ENCODE measurements at places on chromosomes 16 and 17.

- DNase-seq: no peak
Measured at GRCh38 chr16:87897521-87898505, 28.5 kb upstream of the SLC7A5 start.

DNA sequence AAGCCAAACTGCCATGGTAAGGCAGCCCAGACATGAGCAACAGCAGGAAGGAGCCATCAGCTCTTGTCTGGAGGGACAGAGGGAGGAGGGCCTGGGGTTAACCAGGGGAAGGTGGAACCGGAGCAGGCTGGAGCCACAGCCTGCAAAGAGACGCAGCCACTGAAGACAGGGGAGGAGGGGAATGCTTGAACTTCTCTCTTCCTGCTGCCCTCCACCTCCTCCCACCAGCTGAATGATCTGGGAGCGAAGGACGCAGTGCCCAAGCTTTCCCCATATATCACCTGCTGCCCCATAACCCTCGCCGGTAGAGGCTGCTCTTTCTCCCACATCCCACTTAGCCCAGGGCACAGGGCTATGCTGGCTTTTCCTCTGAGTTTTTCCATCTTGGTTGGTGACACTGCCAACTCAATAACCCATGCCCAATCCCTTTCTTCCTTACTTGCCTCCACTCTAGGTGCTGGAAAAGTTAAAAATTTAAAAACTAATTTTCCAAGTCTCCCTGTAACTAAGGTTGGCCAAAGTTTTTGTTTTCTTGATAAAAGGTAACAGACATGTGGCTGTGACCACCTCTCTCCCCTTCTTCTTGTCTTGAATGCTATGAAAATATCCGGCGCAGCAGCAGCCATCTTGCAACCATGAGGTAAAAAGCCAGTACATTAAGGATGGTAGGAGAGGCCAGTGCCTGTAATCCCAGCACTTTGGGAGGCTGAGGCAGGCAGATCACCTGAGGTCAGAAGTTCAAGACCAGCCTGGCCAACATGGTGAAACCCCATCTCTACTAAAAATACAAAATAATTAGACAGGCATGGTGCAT is 21.8 kb upstream of the CACNG4 start:
- no peak for DNase-seq

DNA sequence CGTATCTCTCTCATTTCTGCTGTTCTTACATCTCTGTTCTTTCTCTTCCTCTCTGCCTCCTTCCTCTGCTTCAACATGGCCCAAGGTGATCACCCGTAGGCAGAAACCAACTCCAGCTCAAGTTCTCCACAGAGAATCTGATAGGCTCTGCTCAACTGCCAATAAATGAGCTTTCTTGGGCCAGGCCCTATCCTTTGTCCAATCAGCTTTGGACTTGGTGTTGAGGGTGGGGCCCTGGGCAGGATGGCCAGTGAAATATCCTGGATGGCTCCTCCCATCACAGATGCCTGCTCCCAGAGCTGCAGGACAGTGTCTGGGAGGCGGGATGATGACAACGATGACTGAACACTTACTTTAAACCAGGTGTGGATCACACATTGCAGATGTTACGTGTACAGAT is 17.4 kb upstream of the BRD7 start:
- peak; percentile 37 for DNase-seq

DNA sequence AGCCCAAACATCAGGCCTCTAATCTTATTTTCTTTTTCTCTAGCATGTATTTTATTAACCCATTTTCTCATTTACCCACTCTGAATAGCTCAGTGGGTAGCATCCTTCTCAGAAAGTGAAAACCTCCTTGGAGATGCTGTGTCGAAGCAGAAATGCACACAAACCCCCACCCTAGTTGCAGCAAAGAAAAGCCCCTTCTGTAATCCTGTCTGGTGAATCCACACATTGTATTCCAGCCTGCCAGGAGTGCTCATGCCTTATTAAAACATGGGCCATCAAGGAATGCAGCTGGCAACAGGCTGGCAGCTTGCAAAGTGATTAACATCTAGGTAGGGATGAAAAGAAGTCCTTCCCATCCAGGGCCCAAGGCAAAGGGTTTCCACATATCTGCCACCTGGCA is 39.7 kb upstream of the AXIN2 start:
- DNase-seq: no peak

DNA sequence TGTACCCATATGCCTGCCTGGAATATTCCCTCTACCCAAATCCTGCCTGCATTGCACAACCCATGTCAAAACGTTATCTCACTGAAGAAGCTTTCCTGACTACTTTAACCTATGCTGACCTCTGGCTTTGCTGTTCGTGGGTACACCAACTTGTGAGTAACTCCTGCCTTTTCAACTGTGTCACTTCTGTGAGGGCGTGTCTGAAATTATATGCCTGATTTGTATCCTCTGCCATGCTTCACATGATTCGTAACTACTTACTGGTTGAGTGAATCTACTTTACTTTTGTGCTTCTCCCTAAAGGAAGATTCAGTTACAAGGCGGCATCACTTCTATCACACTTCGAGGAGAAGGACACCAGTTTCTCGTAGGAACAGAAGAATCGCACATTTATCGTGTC is 33.3 kb upstream of the USP43 start:
- DNase-seq: no peak

- DNase-seq: no peak
Measured at GRCh38 chr17:79539944-79540705, 70.7 kb downstream of the RBFOX3 start.

DNA sequence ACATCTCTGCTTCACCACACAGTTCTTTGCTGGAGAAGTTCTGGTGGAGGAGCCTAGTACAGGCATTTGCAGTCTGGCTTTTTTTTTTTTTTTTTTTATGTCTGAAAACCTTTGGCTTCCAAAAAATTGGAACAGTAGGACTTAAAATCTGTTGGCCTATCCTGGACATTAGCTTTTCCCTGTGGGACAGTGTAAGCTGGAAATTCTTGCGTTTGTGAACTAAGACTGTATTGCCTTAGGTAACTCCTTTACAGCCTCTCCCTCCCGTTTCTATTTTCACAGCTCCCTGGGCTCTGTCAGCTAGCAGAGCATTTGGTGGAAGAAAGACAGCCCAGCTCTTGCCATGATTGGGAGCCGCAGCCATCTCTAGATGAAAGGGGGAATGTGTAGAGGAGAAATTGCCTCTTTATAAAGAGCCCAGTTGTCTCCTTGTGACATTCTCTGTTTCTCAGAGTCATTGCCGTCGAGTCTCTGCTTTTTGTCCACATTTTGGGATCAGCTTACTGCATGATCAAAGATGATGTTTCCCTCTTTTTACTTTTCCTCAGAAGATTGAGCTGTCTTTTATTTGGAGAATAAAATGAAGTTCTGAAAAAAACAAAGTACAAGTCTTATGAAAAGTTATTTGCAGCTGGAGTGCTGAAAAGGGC is 227.5 kb downstream of the SPECC1 start:
- no peak for DNase-seq

- DNase-seq: no peak
Measured at GRCh38 chr16:84735849-84736586, 36.2 kb downstream of the USP10 start.

- DNase-seq: no peak
Measured at GRCh38 chr16:83095941-83096692, 469.3 kb downstream of the CDH13 start.
